Esophagus mucosa (tissue), 1 donor: ENCODE measurements at places on chromosomes 1 and 21.
A peak's percentile ranks its signal among the peaks of the same experiment; 100 is the strongest.

- ATAC-seq: no peak
Observed at GRCh38 chr1:244187310-244187709, 136.2 kb downstream of the ZBTB18 start.

- ATAC-seq: no peak
Observed at GRCh38 chr1:108557296-108557695, 2.6 kb upstream of the EEIG2 start.

GRCh38 chr1:209601809-209602657, 18.5 kb downstream of the CAMK1G start:
- ATAC-seq: peak; percentile 73

GRCh38 chr1:219298571-219299148, 125.0 kb downstream of the LYPLAL1 start:
- ATAC-seq: no peak

DNA sequence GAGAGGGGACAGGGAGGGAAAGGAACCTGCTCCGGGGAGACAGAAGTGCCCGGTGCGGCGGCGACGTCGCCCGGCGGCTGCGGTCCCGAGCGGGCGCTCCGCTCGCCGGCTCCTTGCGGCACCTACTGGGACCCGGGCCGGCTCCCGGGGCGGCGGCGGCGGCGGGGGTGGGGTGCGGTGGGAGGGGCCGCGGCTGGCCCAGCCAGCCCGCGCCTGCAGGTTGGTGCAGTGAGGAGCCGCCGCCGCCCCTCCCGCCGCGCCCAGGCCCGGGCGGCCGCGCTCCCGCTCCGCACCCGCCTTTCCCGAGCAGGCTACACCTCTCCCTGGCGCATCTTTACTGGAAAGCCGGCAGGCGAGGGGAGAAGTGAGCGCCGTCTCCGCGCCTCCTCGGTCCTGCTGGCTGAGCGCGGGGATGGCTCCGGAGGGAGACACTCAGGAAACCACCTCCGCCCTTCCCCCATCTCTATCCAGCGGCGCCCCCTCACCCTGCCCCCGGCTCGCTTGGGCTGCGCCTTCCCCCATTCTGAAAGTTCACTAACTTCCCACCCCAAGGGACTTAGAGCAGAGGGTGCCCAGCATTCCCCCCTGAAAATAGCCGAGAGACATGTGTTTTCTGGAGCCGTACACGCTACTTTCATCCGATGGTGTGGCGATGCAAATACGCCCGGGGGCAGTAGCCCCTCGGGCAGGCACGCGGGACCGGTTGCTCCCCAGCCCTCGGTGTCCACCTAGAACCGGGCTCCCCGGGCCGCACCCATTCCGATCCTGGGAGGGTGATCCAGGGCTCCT, at the start of gene PLD5:
TSS of gene PLD5 (minus strand) at position 127 of the 789 bp plus-strand sequence.
- ATAC-seq: peak; percentile 69

DNA sequence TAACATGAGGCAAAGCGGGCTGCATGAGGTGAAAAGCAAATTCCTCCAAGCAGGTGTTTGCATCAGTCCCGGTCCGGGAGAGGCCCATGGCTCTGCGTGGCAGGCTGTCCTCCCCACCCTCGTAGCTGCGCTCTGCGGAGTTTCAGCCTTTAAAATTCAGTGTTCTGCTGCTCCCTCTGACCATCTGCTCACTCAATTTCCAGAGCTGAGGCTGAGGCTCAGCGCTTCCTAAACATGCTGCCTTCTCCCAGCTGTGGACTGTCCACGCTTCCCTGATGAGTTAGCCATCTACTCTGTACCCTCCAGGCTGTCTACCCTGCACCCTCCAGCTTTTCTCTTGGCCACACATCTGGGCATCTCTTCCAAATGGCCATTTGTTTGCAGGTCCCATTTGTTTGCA, 87.7 kb downstream of the KCNJ6 start:
- no peak for ATAC-seq

DNA sequence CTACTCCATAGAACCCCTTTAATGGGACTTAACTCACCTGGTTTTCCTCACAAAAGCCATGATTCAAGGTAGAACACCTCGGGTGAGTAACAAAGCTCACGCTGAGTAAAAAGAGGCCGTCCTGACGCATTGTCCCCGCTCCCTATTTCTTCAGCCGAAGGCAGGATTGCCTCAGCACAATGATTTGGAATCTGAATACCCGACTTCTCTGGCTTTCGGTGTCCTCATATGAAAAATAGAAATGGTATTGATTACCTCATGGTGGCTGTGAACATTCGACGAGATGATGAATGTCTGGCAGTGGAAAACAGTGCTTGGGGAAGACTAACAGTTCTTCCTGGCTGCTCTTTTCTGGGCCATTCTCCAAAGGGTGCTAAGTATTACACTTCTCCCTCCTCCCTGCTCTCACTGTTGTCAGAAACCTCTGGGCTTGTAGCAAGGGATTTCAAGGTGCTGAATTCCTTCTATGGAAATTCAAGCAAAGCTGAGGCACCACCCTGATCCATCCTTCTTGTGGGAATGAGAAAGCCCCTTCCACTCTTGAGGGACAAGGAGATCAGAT, 148.3 kb downstream of the C1orf94 start:
- peak; percentile 32 for ATAC-seq

DNA sequence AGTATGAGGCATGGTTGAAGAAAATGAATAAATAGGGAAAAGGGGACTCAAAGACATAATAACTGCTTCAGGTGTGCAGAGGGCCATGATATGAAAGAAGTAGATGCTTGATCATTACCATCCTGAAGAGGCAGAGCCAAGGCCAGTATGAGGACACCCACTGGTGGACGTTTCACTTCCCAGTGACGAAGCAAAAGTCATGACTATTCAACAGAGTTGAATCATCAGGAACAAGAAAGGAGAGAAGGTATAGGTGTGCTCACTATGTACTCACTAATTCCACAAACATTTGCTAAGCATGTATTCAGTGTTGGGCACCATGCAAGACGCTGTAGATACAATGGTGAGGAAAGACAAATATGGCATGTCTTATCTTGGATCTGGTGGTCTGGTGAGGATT, 319.2 kb upstream of the RUNX1 start:
- ATAC-seq: peak; percentile 93

DNA sequence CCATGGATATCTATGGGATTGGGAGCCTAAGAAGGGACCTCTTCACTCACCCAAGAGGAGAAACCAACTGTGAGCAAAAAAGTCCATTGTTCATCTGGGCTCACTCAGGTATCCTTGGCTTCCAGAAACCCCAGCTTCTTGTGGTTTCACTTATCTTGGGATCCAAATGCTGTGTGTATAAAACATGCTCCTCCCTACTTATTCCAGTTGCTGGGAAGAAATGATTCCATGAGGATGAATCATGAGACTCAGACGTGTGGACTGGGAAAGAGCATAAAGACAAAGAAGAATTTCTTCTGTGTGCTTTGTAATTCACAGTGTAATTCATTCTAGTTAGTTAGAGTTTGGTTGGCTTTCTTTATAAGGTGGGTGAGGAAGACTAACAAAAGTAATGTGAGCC, 283.7 kb downstream of the ZNF648 start:
- no peak for ATAC-seq

DNA sequence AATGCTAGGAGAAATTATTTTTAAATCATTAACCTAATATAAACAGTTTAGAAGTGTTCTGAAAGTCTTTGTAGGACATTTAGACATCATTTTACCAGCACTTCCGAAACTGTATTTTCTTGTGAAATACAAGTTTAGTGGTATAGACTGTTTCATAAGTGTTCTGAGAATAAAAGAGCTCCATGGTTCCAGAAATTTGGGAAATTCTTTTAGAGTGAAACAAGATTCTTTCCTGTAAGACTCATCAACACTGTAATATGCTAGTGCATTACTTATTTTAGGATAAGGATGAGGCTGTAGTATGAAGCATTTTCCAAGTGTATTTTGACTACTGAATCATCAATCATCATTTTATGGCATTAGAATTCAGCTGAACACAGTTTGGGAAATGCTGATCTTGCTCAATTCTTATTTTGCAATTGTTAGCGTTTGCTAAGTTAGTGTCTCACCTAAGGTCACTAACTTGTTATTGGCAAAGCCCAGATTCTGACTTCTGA, 73.4 kb downstream of the CEP350 start:
- no peak for ATAC-seq

GRCh38 chr21:37516998-37517397, 150.4 kb downstream of the DYRK1A start:
- no peak for ATAC-seq

GRCh38 chr1:12708396-12709090, 7.4 kb upstream of the AADACL3 start:
- no peak for ATAC-seq

GRCh38 chr1:84365225-84366221, 32.8 kb upstream of the DNASE2B start:
- ATAC-seq: peak; percentile 78

DNA sequence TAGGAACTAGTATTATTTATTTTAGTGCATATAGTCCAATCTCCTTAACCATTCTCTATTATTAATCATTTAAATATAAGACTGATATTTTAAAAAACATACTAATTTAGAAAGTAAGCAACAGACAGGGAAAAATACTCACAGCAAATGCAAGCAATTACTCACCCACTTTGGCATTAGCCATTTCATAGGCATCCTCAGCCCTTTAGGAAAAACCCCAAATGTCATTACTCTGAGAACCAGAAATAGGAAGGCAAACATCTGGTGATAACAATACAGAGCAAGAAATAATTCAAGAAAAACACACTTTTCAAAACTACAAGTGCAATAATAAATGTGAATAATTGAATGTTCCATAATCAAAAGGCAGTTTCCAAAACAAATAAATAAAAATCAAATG, 545.1 kb downstream of the PLPP3 start:
- no peak for ATAC-seq

- peak; percentile 90 for ATAC-seq
Observed at GRCh38 chr21:42939582-42940413, 14.4 kb upstream of the ERVH48-1 start.

DNA sequence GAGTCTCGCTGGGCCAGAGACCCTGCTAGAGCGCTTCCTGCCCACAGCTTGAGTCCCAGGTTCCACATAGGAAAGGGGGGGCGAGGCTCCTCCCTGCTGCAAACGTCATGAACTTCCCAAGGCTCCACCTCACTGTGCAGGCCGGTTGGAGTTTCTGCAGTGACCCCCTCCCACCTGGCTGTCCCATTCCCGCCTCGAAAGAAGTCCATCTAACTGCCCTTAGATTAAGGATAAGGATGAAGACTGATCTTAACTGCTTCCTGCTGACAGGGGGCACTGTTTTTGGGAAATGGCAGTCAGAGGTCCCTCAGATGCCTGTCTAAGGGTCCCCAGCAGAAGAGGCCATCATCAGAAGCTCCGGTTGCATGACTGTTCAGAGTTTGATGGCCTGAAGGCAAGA, 62.7 kb downstream of the STUM start:
- no peak for ATAC-seq
